ENCODE measurements at places on chromosomes 1 and 21.

GRCh38 chr1:8517661-8518489 lies 200.0 kb downstream of the SLC45A1 start:
- DNase-seq: no peak

DNA sequence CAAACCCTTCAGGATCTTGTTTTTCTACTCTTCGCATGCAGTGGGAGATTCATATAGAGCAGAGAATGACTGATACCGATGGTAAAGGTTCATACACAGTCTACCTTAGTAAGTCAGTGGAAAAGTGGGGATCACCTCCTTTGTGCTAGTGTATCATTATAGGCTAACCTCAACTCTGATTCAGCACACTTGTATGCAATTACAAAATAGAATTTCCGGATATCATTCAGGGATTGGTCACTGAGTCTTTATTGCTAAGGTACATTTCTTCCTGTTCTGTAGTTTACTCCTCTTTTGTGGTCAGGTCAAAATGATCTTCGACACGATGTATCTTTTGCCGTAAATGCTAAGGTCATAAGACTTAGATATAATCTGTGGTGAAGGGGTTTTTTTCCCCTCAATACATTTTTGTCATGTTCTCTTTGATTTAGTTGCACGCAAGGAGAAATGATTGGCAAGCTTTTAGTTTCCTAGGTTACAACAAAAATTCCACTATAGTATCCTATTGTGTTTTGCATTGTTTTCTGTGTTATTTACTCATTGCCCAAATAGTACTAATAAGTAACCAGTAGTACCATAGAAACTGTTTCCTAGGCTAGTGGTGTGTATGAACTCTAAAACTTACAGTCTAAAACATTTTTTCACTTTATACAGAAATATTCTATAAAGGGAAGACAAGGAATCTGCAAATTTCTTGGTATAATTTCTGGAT lies 35.7 kb upstream of the PLA2G4A start:
- no peak for DNase-seq

DNA sequence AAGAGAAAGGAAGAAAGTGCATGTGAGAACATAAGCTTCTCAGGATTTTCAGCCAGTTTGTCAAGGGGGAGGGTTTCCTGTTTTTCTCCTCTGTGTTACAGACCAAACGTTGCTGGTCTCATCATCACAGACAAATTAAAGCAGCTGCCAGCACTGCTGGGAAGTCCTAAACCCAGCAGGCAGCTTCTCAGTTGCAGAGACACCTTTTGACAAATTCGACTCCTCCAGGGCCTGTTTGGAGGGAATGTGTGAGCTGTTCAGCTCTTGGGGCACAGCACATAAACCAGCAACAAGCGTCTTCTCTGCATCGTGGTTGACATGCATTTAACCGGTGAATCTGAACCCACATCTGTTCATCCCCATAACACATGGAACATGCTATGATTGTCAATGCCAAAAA lies 454.6 kb upstream of the RUNX1 start:
- peak; percentile 73 for DNase-seq

- peak; percentile 63 for DNase-seq
These were observed 52.2 kb downstream of the SMYD2 start for GRCh38 chr1:214332946-214333798.

GRCh38 chr1:150579945-150580642 lies 684 bp upstream of the MCL1 start:
- DNase-seq: no peak

GRCh38 chr1:25703671-25704266 lies 87.2 kb downstream of the MAN1C1 start:
- no peak for DNase-seq

GRCh38 chr1:40834968-40835545 lies 27.1 kb downstream of the CITED4 start:
- DNase-seq: no peak
